ENCODE measurements at places on chromosomes 5 and 9. TPM values are rescaled to one million over a fixed set of nuclear protein-coding genes. Genes with fewer than 3 reads are reported as not detected.

DNA sequence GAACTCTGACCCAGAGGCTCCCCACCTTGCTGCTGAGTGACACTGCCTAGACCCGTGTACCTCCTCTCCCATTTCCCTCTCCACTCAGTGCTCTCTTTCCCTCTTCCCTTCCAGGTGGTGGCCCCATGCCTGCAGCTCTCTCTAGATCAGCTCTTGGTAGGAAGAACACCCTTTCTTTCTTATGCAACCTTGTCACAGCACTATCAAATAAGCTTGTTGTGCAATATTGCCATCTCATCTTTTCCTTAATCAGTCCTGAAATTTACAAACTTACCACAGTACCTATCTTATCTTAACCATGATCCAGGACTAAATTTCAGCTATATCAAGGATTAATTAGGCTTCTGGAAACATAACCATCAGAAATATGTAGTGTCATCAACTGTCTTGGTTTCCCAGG is 88.6 kb downstream of the ZFAND5 start:
- no peak for DNase-seq

DNA sequence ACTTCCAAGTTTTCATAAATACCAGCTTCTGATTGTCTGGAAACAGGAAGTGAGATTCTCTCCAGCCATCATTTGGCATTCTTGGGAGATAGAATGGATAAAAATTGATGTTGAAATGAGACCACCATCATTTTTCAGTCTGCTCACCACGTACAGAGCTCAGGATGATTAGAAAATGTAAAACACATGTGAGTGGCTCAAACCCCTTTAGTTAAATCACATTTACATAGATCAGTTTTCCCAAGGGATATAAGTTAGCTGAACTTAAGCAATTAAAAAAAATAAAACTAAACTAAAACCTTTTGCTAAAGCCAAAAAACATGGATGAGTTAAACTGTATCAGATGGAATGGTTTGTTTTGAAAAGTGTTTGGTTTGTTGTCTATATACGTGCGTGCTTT is 37.1 kb upstream of the GDNF start:
- no peak for DNase-seq

- no peak for DNase-seq
Measured at GRCh38 chr5:55750499-55750898, 12.6 kb downstream of the DDX4 start.

GRCh38 chr5:138491284-138491648 is 26.0 kb downstream of the EGR1 start:
- DNase-seq = peak; percentile 60

- DNase-seq = peak; percentile 81
Measured at GRCh38 chr9:95516734-95517558, at the start of gene PTCH1. Gene PTCH1, minus strand, starts transcription at chr9:95516971.

- no peak for DNase-seq
Measured at GRCh38 chr5:73441378-73441777, 7.2 kb downstream of the FOXD1 start.

DNA sequence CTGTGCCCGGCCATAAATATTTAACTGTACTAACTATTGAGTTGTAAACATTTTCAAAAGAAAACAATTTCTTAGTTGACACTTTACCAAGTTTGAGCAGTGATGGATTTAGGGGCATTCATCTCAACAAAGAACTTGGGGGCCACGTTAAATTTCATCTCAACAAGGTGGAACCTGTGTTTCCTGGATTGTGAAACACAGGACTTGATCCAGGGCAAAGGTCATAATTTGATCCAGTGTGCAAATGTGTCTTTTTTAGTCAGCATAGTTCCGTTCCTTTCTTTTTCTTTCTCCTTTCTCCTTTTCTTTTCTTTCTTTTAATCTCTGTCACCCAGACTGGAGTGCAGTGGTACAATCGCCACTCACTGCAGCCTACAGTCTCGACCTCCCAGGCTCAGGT is 3.1 kb downstream of the GFRA3 start:
- no peak for DNase-seq

GRCh38 chr5:10511741-10512640 is 51.9 kb upstream of the ANKRD33B start:
- DNase-seq = no peak

DNA sequence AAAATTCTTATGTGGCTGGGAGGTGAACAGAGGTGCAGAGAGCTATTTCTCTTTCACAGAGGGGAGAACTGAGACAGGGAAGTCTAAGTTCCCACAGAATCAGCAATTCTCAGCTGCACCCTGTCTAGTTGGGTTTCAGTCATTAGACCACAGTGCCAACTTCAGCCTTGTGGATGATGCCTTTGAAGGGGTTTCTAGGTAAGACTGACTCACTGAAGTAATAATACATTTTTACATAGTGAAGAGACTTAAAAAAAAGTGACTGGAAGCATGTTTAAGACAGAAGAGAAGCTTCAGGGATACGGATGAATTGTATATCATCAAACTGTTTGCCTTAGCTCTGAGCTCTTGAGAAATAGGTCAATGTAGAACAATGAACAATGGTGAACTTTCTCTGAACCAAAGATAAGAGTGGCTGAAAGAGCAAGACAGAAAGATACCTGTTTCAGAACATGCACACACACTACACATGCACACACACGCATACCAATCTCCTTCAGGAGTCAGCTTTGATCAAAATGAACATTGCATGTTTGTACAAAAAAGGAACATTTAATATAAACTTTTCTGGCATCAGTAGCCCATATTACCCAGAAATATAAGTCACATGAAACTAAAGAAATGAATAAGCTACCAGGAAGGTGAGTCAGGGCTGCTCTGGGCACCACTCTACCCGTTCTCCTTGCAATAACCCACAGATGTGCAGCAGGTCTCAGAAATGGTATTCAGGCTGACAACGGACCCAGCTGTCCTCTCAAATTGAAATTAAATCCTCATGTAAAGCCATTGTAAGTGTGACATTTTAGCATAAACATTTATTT is 12.6 kb upstream of the FYB1 start:
- DNase-seq = no peak

DNA sequence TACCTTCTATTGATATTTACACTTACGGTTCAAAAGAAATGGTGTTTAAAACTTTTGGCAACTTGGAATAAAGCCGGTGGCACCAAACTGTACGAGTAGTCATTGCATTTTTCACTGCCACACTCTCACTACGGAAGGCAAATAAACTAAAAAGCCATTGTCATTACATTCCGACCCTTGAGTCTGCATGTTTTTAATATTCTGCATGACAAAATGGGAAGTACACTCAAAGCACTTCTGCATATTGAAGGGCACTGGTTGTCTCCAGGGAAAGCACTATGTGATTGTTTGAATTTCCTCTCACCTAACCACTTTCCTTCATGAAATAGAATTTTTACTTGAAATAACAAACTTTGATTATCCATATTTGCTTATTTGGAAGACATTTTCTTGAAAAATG is 426.3 kb downstream of the CETN3 start:
- DNase-seq = no peak

- DNase-seq = no peak
Measured at GRCh38 chr5:145991044-145991575, 54.7 kb downstream of the SH3RF2 start.

GRCh38 chr9:94799578-94800264 is 73.2 kb downstream of the AOPEP start:
- no peak for DNase-seq

DNA sequence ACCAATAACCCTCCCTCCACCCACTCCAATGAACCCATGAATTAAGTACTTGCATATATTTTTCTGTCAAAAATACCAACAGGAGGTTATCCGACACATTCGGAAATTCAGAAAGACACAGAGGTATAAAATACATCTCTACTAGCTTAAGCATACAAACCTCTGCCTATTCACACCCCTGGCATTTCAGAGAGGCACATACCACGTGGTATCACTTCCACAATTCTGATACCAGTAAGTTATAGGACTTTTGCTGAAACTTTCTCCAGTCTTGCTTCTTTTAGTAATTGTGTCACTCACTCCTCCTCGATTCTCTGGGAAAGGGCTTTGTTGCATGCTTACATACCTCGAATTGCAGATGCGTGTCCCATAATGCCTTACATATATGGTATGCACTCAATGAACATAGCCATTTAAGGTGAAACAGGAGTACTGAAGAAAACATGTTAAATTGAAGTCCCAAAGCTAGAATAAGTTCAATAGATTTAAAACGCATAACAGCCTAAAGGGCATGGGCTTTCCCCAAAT is 58.1 kb downstream of the TLE1 start:
- DNase-seq = no peak

DNA sequence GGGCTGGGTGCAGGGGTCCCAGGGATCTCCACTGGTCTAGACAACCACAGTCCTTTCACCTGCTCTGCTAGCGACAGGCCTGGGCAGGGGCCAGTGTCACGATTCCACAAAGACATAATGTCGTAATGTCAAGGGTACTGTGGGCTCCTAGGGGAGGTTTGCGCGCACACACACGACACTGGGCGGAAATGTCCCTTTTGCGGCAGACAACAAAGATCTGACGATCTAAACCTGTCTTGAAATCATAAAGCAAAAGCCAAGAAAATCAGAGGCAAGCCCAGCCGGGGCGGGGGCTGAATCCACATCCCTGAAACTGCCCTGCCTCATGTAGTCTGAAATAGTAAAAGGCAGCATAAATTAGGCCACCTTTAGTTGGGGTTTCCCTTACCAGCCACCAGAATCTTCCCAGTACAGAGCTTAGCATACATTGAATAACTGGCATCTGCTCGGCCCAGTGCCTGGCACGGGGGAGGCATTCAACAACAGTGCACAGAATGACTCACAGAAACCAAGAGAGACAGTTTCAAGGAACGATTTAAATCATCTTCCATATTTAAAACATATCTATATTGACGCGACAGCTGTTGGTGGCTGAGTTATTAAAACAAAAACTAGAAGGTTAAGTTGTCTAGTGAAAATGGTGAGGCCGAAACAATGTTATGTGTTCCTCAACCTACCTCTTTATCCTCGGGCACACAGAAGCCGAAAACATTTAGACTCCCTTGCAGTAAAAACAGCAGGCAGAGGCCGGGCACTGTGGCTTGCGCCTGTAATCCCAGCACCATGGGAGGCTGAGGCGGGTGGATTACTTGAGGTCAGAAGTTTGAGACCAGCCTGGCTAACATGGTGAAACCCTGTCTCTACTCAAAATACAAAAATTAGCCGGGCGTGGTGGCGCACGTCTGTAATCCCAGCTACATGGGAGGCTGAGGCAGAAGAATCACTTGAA is 151.0 kb downstream of the MYO10 start:
- DNase-seq = no peak

DNA sequence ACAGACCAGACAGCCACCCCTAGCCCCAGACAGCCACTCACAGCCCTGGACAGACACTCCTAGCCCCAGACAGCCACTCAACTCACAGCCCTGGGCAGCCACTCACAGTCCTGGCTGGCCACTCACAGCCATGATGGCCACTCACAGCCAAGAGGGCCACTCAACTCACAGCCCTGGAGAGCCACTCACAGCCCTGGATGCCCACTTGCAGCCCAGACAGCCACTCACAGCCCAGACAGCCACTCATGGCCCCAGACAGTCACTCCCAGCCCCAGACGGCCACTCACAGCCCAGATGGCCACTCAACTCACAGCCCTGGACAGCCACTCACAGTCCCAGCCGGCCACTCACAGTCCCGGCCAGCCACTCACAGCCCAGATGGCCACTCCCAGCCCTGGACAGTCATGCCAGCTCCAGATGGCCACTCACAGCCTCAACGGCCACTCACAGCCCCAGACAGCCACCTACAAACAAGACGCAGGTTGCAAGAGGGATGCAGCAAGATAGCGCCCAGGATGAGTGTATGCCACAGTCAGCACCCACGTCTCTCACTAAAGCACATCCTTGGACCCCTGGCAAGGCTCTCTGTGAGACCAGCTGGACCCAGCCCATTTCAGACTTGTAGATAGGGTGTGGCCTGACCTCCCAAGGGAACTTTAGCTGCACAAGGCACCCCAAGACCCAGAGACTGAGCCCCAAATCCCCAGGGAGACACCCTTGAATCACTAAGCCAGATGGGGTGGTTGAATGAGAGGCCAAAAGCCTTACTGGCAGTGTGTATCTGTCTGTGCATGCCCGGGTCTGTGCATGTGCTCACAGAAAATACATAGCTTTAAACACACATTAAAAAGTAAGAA is 22.4 kb downstream of the ZDHHC11B start:
- DNase-seq = no peak

GRCh38 chr5:135894276-135894675 is 1.4 kb downstream of the IL9 start:
- DNase-seq = no peak

DNA sequence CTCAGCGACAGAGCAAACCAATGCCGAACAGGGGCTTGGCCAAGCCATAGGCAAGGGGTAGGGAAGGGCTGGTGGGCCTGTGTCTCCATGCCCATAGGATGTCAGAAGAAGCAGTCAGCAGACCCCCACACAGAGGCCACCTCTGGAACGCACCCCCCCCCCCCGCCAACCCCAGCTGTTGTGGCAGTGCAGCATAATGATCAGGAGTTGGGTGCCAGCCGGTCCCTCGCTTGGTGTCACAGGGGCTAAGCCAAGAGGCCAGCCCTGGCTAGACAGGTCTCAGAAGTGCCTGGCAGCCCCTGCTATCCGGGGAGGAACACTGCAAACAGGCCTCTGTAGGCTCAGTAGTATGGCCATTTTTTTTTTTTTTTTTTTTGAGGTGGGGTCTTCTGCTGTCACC is 3.7 kb upstream of the MXD3 start:
- DNase-seq = no peak

DNA sequence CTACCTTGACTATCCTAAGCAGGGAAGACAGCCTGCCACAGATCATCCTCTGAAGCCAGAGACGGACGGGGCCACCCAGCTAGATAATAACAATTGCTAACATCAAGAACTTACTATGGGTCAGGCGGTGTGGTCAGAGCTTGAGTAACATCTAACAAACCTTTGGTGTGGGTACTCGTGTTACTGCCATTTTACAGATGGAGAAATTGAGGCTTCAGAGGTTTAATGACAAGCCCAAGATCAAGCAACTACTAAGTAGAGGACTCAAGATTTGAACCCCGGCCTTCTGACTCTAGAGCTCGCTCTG is 16.7 kb upstream of the ARSI start:
- DNase-seq = no peak

The HRH2 gene
- 10.6 TPM for total RNA-seq

The FAM81B gene
- 1.9 TPM for total RNA-seq

The BAAT gene
- 0.09 TPM for total RNA-seq

The ACOT12 gene
- not detected for total RNA-seq

The PCDHGA12 gene
- total RNA-seq = 4.0 TPM

The PELO gene
- 38.7 TPM for total RNA-seq

The VCAN gene
- total RNA-seq = 226 TPM

The DBH gene
- not detected for total RNA-seq

Data from kidney (tissue), 22 donors.